ENCODE measurements at places on chromosomes 3 and 15.

DNA sequence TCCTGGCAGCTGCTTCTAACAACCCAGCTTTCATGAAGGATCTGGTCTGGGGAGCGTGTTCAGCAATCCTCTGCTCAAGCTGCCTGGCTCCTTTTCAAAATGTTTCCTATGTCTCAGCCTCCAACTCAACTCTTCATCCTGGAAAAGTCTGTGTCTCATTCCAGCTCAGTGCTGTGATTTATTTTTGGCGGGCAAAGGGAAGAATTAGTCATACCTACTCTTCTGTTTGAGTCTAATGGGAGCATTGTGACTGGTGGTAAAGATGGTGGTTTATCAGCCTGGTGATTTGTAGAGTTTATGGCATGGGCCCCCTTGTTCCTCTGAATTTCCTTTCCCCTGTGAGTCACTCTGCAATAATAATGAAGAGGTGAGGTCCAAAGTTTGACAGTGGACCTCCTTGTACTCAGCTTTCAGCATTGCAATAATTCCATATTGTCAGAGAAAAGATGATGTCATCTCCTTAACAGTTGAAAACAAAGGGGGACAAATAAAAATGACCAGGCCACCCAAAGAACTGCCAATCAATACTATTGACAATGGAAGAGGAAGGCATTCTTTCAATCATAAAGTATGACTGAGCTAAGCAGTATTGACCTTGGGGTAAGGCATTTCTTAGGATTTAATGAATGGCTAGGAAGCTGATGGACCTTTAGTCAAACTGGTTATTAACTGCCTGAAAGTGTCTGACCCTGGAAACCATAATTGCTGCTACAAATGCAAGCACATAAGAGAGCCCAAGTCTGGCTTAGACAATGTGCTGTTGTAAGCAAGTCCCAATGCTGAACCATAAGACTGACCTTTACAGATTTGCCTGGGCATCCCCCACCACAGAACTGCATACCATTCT lies 204.7 kb upstream of the MCTP2 start:
- peak overlapping the region; percentile 82 for H3K27ac ChIP-seq
- ATAC-seq, result peak; percentile 53
- H3K4me1 ChIP-seq, result peaks cover 18% of the 10 kb centered on the region
- H3K27me3 ChIP-seq, result no peaks in the 10 kb centered on the region
- H3K36me3 ChIP-seq, result no peaks in the 10 kb centered on the region
- no peak overlapping the region for H3K4me3 ChIP-seq

GRCh38 chr15:37771465-37771864 lies 163.0 kb upstream of the TMCO5A start:
- no peaks in the 10 kb centered on the region for H3K36me3 ChIP-seq
- no peak for ATAC-seq
- H3K4me1 ChIP-seq, result no peaks in the 10 kb centered on the region
- H3K4me3 ChIP-seq, result no peak overlapping the region
- no peaks in the 10 kb centered on the region for H3K27me3 ChIP-seq

GRCh38 chr3:43968465-43968864 lies 273.2 kb upstream of the TOPAZ1 start:
- no peak for ATAC-seq
- no peaks in the 10 kb centered on the region for H3K36me3 ChIP-seq
- H3K27me3 ChIP-seq, result peaks cover 13% of the 10 kb centered on the region
- no peak overlapping the region for H3K27ac ChIP-seq
- no peaks in the 10 kb centered on the region for H3K4me1 ChIP-seq

GRCh38 chr15:95644100-95644875 lies 686.2 kb upstream of the NR2F2 start:
- H3K4me1 ChIP-seq, result no peaks in the 10 kb centered on the region
- H3K4me3 ChIP-seq, result no peak overlapping the region
- H3K27ac ChIP-seq, result no peak overlapping the region
- no peak for ATAC-seq
- H3K36me3 ChIP-seq, result no peaks in the 10 kb centered on the region
- no peaks in the 10 kb centered on the region for H3K27me3 ChIP-seq

GRCh38 chr15:63010920-63011693 lies 31.4 kb upstream of the TPM1 start:
- no peaks in the 10 kb centered on the region for H3K27me3 ChIP-seq
- H3K4me1 ChIP-seq, result no peaks in the 10 kb centered on the region
- ATAC-seq, result no peak
- H3K36me3 ChIP-seq, result no peaks in the 10 kb centered on the region

DNA sequence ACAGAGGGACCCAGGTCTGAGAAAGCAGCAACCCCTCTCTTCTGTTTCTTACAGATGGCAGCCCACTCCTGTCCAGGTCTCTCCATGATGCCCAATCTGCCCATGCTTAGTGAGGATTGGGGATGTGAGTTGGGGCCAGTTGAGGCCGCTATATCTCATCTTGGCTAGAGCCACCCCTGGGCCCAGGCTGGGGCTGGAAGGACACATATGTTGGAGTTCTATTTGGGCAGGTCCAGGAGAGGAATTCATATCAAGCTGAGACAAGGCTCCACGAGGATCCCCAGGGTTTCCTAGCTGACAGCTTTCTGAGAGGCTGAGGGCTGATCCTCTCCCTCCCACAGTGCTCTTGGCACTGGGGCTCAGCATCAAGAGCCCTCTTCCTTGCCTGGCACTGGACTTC lies 11.4 kb downstream of the TGM5 start:
- H3K4me1 ChIP-seq, result no peaks in the 10 kb centered on the region
- H3K4me3 ChIP-seq, result no peak overlapping the region
- no peak overlapping the region for H3K27ac ChIP-seq
- H3K27me3 ChIP-seq, result peaks cover 9% of the 10 kb centered on the region
- ATAC-seq, result no peak
- no peaks in the 10 kb centered on the region for H3K36me3 ChIP-seq

- H3K4me1 ChIP-seq, result no peaks in the 10 kb centered on the region
- no peak overlapping the region for H3K4me3 ChIP-seq
- H3K27ac ChIP-seq, result no peak overlapping the region
- H3K36me3 ChIP-seq, result no peaks in the 10 kb centered on the region
- no peak for ATAC-seq
These were observed 15.0 kb downstream of the PRR23E start for GRCh38 chr3:127207727-127208482.

- peaks cover 5% of the 10 kb centered on the region for H3K27me3 ChIP-seq
- no peak overlapping the region for H3K4me3 ChIP-seq
- peaks cover 16% of the 10 kb centered on the region for H3K4me1 ChIP-seq
- H3K36me3 ChIP-seq, result no peaks in the 10 kb centered on the region
- no peak overlapping the region for H3K27ac ChIP-seq
- no peak for ATAC-seq
These were observed 4.6 kb upstream of the VGLL3 start for GRCh38 chr3:86995537-86995936.

DNA sequence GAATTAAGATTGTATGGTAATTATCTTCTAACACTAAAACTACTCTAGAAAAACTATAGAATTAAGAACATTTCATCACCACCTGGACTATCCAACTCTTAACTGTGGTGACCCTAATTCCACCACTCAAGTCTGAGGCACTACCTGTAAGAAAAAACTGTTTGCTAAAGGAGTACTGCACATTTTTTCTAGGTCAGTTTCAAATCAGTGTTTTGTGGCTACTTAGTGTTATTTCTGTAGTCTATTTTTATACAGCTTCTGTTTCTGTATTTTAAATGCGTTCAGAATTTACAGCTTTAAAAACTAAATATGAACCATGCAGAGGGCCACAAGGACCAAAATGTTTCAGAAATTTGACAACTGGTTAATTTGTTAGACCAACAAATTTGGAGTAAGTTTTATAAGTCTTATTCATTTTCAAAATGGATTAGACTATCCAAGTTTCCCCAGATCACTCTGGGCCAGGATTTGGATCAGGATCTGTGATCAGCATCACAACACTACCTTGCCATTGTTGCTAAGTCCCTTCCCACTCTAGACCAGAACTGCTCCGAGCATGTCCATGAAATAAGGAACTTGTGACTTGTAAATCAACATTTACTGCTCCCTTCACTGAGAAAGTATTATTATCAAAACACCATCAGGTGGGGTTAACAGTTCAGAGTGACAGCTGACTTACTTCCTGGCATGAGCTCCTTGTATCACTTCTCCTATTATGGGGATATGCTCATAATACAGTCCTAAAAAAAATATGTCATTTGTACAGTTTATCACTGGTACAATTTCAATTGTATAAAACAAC lies 8.6 kb downstream of the GLT8D1 start:
- no peaks in the 10 kb centered on the region for H3K4me1 ChIP-seq
- no peak for ATAC-seq
- peaks cover 23% of the 10 kb centered on the region for H3K36me3 ChIP-seq
- H3K4me3 ChIP-seq, result no peak overlapping the region
- H3K27me3 ChIP-seq, result no peaks in the 10 kb centered on the region

- no peaks in the 10 kb centered on the region for H3K36me3 ChIP-seq
- peaks cover 19% of the 10 kb centered on the region for H3K4me1 ChIP-seq
- H3K27me3 ChIP-seq, result no peaks in the 10 kb centered on the region
- H3K27ac ChIP-seq, result no peak overlapping the region
These were observed 69.0 kb downstream of the MGLL start for GRCh38 chr3:127753338-127753737.

DNA sequence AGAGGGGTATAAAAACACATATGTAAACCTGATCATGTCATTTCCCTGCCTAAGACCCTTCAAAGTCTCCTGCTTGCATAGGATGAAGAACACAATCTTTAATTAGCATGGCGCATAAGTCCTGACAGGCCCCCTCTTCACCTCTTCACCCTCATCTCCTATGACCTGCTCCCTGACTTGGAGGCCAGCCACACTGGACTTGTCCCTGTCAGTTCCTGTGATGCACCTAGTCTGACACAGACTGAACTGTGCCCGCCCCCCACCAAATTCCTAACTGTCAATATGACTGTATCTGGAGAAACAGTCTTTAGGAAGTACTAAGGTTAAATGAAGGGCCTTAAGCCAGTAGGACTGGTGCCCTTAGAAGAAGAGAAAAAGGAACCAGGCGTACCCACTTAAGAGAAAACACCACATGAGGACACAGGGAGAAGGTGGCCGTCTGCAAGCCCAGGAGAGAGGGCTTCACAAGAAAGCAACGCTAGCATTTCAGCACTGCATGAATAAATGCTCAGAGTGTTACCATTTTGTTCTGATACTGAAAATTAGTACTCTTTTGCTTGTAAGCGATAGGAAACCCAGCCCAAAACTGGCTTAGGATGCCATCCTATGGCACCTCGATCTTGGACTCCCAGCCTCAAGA lies 34.0 kb downstream of the MRPL46 start:
- no peak overlapping the region for H3K4me3 ChIP-seq
- H3K27me3 ChIP-seq, result peaks cover 46% of the 10 kb centered on the region
- no peak overlapping the region for H3K27ac ChIP-seq
- no peaks in the 10 kb centered on the region for H3K36me3 ChIP-seq

GRCh38 chr3:24259901-24260512 lies 234.6 kb downstream of the THRB start:
- no peak overlapping the region for H3K27ac ChIP-seq
- H3K36me3 ChIP-seq, result no peaks in the 10 kb centered on the region
- no peak overlapping the region for H3K4me3 ChIP-seq
- no peak for ATAC-seq
- H3K27me3 ChIP-seq, result no peaks in the 10 kb centered on the region

- H3K27ac ChIP-seq, result no peak overlapping the region
- H3K4me1 ChIP-seq, result peaks cover 15% of the 10 kb centered on the region
- H3K36me3 ChIP-seq, result no peaks in the 10 kb centered on the region
- H3K27me3 ChIP-seq, result no peaks in the 10 kb centered on the region
- no peak overlapping the region for H3K4me3 ChIP-seq
- no peak for ATAC-seq
These were observed 208.1 kb downstream of the RBMS3 start for GRCh38 chr3:29488922-29489321.

GRCh38 chr3:133937061-133937686 lies 41.5 kb upstream of the RAB6B start:
- no peak for ATAC-seq
- no peaks in the 10 kb centered on the region for H3K4me1 ChIP-seq
- H3K36me3 ChIP-seq, result no peaks in the 10 kb centered on the region

DNA sequence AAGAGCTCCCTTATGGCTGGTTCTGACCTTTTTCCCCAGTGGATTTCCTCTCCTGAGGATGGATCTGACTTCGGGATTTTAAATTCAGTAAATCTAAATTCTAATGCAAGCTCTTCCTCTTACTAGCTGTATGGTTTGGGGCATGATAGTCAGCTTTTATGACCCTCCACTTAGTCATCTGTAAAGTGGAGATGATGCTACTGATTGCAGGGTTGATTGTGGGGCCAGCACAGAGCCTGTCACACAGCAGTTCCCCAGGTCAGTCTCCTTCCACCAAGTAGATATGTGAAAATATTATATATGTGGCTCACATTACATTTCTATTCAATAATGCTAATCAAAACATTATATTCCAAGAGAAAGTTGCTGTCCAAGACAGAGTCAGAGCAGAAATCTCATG lies 141.3 kb upstream of the UBE2E1 start:
- ATAC-seq, result no peak
- no peaks in the 10 kb centered on the region for H3K27me3 ChIP-seq
- no peak overlapping the region for H3K27ac ChIP-seq
- no peaks in the 10 kb centered on the region for H3K36me3 ChIP-seq
- no peak overlapping the region for H3K4me3 ChIP-seq

DNA sequence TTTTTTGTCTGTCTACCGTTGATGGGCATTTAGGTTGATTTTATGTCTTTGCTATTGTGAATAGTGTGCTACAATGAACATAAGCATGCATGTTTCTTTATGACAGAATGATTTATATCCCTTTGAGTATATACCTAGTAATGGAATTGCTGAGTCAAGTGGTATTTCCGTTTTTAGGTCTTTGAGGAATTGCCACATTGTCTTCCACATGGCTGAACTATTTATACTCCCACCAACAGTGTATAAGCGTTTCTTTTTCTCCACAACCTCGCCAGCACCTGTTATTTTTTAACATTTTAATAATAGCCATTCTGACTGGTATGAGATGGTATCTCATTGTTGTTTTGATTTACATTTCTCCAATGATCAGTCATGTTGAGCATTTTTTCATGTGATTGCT lies 89.6 kb upstream of the GALNT15 start:
- H3K27ac ChIP-seq, result no peak overlapping the region
- no peak for ATAC-seq
- H3K4me1 ChIP-seq, result peaks cover 29% of the 10 kb centered on the region
- no peaks in the 10 kb centered on the region for H3K36me3 ChIP-seq

GRCh38 chr15:61880084-61880483 lies 180.2 kb downstream of the VPS13C start:
- H3K36me3 ChIP-seq, result no peaks in the 10 kb centered on the region
- no peak overlapping the region for H3K4me3 ChIP-seq

GRCh38 chr3:10999221-11000107 lies 6.9 kb downstream of the SLC6A1 start:
- no peaks in the 10 kb centered on the region for H3K36me3 ChIP-seq
- no peak overlapping the region for H3K27ac ChIP-seq
- no peaks in the 10 kb centered on the region for H3K4me1 ChIP-seq
- ATAC-seq, result no peak
- H3K27me3 ChIP-seq, result peaks cover 79% of the 10 kb centered on the region

GRCh38 chr3:88235102-88235501 lies 85.3 kb downstream of the C3orf38 start:
- H3K4me3 ChIP-seq, result no peak overlapping the region
- ATAC-seq, result no peak
- H3K27ac ChIP-seq, result no peak overlapping the region
- no peaks in the 10 kb centered on the region for H3K27me3 ChIP-seq
- H3K4me1 ChIP-seq, result no peaks in the 10 kb centered on the region
